ENCODE measurements at places on chromosomes 6 and 20. TPM values are rescaled to one million over a fixed set of nuclear protein-coding genes. Genes with fewer than 3 reads are reported as not detected.

Gene TRIM31
- total RNA-seq = not detected

Gene SNRPB2
- 45.2 TPM for total RNA-seq

Gene FHL5
- not detected for total RNA-seq

Gene PTK7
- 84.4 TPM for total RNA-seq

Gene IPCEF1
- 0.07 TPM for total RNA-seq

Gene CST2
- total RNA-seq = not detected

Gene FOXQ1
- 7.7 TPM for total RNA-seq

Gene SUMO4
- 0.21 TPM for total RNA-seq

Gene C20orf202
- 0.05 TPM for total RNA-seq

Gene SLC16A10
- 0.09 TPM for total RNA-seq

Gene CD24
- total RNA-seq = 871 TPM

Gene LINC00237
- not detected for total RNA-seq

All from airway epithelial cell (primary cell).